ENCODE measurements at places on chromosomes 4 and X. TPM values are rescaled to one million over a fixed set of nuclear protein-coding genes. Genes with fewer than 3 reads are reported as not detected.

Gene NDP
- not detected for total RNA-seq

Gene HHIP
- 0.56 TPM for total RNA-seq

Gene PORCN
- total RNA-seq: 38.0 TPM

Gene NAP1L3
- not detected for total RNA-seq

Gene TMPRSS11B
- 0.05 TPM for total RNA-seq

Gene CABS1
- total RNA-seq: not detected

Gene TRAM1L1
- 1.9 TPM for total RNA-seq

Gene ART3
- 1.7 TPM for total RNA-seq

Gene NXF2B
- not detected for total RNA-seq

Gene CFI
- 0.21 TPM for total RNA-seq

Gene C4orf17
- not detected for total RNA-seq

Gene HPSE
- total RNA-seq: 7.3 TPM

Gene MAGEA12
- not detected for total RNA-seq

Gene GPC4
- 3.3 TPM for total RNA-seq

Gene TMEM271
- total RNA-seq: not detected

Measured in airway epithelial cell (primary cell).